C1 segment of cervical spinal cord (tissue), 14 donors: ENCODE measurements at places on chromosomes 1 and 21.

- DNase-seq, result no peak
These were observed 1343.3 kb upstream of the ADGRL2 start for GRCh38 chr1:80457409-80457808.

DNA sequence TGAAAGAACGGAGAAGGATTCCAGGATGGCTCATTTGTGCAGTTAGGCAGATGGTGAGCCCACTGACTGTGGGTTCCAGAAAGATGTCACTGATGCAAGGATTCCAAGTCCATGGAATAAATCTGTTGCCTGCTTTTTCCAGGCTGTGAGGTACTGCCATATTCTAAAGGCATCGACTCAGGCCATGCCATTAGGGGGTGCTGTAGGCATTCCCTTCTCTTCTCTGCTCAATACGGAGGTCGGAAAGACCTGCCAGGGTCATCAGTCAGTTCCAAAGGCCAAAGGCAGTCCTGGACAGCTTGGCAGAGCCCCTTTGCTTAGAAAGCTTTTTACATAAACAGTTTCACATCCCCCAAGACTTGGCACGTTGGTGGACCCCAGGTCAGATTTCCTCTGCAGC is 31.7 kb upstream of the TMEM125 start:
- DNase-seq, result no peak

GRCh38 chr1:172662464-172663109 is 3.7 kb downstream of the FASLG start:
- no peak for DNase-seq

GRCh38 chr1:232578651-232579195 is 51.2 kb downstream of the SIPA1L2 start:
- DNase-seq, result no peak

- DNase-seq, result no peak
These were observed 15.3 kb downstream of the BECN2 start for GRCh38 chr1:241972703-241973369.

- no peak for DNase-seq
These were observed 131.5 kb downstream of the HUNK start for GRCh38 chr21:32004291-32004690.

DNA sequence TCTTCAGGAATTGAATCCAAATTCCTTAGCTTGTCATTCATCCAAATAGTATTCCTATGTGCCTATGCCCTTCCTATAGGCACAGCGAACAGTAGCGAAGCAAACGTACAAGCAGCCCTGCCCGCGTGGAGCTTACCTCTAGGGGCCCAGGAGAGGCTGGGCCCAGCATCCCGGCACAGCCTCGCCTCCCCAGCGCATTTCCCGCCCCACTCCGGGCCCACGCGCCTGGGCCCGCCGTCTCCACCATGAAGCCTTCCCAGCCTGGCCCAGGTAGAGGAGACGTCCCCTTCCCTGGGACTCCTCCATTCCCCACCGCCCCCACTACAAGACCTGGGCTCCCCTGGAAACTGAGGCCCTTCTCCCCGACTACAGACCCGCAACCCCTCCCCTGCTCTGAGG is 245 bp upstream of the TMEM269 start:
- no peak for DNase-seq

- no peak for DNase-seq
These were observed 36.6 kb downstream of the UBASH3A start for GRCh38 chr21:42440187-42440792.

DNA sequence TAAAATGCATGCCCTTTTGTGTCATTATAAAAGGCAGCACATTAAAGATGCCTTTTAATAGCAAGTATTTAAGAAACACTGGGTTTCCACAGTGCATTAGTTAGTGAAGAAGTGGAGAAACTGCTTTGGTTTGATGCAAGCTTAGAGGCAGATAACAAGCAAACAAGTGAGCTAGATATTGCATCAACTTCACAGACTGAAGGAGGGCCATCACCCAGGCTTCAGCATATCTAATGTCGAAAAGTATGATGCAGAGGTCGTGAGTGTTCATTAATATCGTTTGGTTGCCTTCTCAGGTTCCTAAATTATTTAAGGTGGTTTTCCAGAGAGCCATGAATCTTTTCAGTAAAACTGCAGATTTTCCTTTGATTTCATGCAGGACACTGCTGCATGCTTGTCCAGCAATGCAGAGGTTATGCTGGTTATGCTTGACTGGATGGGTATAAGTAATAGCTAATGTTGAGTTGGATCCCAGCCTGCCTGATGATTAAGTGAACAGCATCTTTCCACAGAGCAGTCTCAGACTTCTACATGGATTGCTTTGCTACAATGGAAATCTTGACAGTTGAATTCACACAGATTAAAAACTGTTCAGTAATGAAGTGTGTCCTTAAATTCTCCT is 69.7 kb upstream of the IPO9 start:
- DNase-seq, result no peak

GRCh38 chr1:233912447-233912846 is 8.0 kb downstream of the SLC35F3 start:
- no peak for DNase-seq

GRCh38 chr1:151373196-151373595 is 691 bp upstream of the SELENBP1 start:
- no peak for DNase-seq

DNA sequence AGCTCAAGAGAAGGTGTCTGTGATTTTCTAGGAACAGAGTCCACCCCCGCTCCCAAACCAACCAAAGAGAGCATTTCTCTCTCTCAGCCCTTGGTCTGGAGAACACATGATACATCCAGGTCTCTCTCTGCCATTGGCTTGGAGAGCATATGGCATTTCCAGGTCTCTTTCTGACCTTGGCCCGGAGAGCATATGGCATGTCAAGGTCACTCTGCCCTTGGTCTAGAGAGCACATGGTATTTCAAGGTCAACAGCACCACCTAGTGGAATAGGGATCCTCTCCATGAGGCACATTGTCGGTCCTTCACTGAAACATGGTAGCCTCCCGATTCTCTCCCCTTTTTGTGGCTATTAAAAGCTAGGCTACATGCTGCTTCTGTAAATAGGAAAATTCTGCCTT is 437.7 kb upstream of the OLFM3 start:
- no peak for DNase-seq

- DNase-seq, result no peak
These were observed 1.2 kb downstream of the IPO13 start for GRCh38 chr1:43947874-43948437.

DNA sequence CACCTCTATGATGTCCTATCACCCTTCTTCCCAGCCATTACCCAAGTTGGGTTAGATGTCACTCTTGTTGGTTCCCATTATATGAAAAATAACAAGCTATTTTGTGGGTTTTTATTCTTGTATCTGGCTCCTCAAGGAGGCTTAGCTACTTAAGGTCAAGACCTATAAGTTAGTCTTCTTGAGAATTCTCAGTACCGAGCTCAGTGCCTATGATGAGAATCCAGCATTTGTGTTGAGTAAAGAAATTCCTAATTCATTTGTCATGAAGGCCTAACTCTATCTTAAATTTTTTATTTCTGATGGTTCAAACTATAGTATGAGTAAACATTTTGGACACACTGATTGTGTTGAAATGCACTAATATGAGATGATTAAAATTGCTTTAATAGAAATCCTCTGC is 15.9 kb downstream of the NUF2 start:
- no peak for DNase-seq

DNA sequence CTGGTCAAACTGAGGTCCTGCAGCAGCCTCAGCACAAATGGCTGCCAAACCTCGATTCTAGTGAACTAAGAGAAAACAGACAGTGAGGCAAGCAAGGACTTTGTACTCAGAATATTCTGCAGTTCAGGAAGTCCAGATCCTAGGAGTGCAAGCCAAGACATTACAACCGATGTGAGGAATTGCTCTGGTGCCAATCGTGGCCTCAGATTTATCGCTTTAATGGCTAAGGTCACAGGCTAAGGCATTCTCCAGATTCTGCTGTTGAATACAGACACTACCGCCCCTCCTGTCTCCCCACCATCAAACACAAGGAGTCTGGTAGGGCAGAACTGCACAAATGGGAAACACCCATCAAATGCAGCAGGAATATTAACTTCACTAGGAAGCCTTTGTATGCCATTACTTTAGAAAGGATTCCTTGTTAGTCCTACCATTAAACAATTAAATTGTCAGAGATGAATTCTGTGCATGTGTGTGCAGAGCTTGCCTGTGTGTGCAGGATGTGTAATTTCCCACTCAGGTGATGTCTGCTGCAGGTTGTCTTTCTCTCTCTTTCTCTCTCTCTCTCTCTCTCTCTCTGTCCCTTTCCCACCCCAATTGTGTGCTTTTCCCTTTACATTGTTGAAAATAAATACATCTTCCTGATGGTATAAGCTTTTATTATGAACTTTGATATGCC is 9.2 kb upstream of the SERTAD4 start:
- DNase-seq, result no peak

DNA sequence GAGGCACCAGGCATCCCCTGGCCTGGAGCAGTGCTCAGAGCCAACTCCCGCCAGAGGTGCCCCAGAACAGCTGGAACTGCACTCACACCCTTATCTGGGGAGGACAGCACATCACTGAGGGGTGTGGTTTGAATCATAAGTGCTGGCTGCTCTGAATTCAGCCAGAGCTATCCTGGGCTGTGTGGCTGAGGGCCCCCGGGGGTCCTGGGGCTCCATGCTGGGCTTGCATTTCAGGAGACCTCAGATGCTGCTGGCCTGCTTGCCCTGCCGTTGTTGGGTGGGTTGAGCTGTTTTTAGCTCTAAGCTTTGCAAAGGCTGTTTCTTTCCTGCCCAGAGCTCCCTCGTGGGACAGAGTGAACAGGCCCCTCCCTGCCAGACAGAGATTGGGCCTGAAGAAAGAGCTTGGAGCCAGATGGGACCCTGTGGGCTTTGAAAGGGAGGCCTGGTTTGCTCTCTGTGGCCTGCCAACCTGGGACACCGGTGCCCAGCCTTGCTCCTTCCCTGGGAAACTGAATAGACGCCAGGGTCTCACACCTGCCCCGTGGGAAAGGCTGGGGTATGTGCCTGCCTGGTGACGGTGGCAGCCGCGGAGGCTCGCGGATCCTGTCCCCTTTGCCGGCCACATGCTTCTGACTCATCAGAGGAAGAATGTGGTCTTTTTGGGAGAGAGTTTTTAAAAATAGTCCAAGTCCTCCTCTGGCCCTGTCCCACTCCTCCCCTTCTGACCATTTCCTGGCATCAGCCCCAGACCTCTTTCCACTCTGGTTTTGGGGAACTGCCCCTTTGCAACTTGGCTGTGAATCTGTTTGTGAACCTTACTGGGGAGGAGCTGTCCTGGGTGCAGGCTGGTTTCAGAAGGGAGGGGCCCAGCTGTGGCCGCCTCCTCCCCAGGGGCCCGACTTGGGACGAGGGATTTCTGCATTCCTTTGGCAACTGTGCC is 30.0 kb downstream of the ARHGEF10L start:
- peak; percentile 28 for DNase-seq

GRCh38 chr1:204263254-204263910 is 49.6 kb upstream of the GOLT1A start:
- DNase-seq, result no peak

DNA sequence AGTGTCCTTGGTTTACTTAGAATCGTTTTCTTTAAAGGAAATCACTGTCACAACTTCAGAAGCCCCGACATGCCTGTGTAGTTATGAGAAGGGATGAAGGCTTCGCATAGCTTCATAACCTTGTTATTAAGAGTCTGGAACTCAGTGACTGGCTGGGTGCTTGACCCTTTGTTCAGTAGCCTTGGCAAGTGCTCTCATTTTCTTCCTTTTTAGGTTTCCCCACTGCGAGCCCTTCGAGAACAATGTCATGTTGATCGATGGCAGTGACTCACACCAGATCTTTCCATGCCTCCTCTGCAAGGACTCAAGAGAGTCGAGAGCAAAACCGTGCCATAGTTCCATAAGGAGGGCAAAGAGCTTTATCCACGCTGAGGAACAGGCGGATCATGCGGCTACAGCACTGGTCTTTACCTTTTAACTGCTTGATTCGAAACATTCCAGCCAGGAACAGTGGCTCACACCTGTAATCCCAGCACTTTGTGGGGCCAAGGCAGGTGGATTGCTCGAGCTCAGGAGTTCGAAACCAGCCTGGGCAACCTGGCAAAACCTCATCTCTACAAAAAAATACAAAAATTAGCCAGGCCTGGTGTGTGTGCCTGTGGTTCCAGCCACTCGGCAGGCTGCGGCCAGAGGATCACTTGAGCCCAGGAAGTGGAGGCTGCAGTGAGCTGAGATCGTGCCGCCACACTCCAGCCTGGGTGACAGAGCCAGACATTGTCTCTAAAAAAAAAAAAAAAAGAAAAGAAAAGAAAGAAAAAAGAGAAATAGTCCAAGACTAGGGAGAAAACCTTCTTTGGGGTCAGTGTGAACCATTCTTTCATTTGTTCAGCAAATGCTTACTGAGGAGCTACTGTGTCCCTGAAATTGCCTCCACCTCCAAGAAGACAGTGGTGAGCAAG is 95.4 kb upstream of the ERRFI1 start:
- no peak for DNase-seq

DNA sequence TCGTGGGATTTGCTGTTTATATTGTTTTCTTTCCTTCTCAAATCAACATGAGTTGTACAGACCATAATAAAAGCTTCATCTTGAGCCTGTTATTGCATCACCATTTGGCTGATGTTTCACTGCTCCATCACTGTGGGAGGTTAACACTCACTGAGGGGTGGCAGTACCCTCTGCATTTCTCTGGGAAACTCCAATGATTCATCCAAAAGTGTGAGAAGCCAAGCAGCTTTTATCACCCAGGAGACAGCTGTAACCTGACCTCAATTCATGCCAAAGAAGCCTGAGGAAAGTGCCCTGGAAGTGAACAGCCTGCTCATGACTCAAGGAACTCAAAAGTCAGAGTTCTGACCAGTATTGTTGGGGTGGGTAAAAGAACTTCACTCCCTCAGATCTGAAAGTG is 84.1 kb downstream of the GPR88 start:
- DNase-seq, result peak; percentile 8

DNA sequence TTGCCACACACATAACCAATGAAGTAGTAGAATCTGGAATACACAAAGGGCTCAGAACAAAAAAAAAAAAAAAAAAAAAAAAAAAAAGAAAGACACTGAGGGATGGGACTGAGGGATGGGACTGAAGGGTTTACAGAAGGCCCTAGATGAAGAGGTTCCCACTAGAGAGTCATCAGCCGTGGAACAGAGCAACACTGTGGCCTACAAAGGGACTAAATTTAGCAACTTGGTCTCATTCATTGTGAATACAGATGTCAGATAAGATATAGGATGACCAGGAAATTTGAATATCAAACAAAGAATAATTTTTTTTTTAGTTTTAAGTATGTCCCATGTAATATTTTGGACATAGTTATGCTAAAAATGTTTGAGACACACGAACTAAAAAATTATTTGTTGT is 62.1 kb downstream of the GLUL start:
- DNase-seq, result no peak
